Epithelial cell of proximal tubule (primary cell): ENCODE measurements at places on chromosomes 3 and 15. TPM values are rescaled to one million over a fixed set of nuclear protein-coding genes. Genes with fewer than 3 reads are reported as not detected.

The TLR9 gene
- not detected in 2 replicates for total RNA-seq

The IGDCC3 gene
- total RNA-seq, result not detected in 2 replicates

The TFRC gene
- total RNA-seq, result 102 and 130 TPM in 2 replicates

The GPR160 gene
- 11.0 and 23.9 TPM in 2 replicates for total RNA-seq

The TMEM207 gene
- total RNA-seq, result not detected in 2 replicates

The MBD4 gene
- total RNA-seq, result 25.2 and 25.7 TPM in 2 replicates

The SKOR1 gene
- not detected in 2 replicates for total RNA-seq

The CYP1A2 gene
- not detected in 2 replicates for total RNA-seq

The ACKR2 gene
- 2.8 and 6.1 TPM in 2 replicates for total RNA-seq

The HLTF gene
- 24.4 and 34.5 TPM in 2 replicates for total RNA-seq

The DNASE1L3 gene
- total RNA-seq, result not detected in 2 replicates

The UBA5 gene
- 19.9 and 27.3 TPM in 2 replicates for total RNA-seq

The ST8SIA2 gene
- 5.6 and 6.3 TPM in 2 replicates for total RNA-seq

GRCh38 chr15:77564938-77565337, 67.8 kb downstream of the LINGO1 start:
- no peak for DNase-seq

- DNase-seq, result peak; percentile 97
These were observed 16.8 kb upstream of the SMAD3 start for GRCh38 chr15:67048281-67049279.

DNA sequence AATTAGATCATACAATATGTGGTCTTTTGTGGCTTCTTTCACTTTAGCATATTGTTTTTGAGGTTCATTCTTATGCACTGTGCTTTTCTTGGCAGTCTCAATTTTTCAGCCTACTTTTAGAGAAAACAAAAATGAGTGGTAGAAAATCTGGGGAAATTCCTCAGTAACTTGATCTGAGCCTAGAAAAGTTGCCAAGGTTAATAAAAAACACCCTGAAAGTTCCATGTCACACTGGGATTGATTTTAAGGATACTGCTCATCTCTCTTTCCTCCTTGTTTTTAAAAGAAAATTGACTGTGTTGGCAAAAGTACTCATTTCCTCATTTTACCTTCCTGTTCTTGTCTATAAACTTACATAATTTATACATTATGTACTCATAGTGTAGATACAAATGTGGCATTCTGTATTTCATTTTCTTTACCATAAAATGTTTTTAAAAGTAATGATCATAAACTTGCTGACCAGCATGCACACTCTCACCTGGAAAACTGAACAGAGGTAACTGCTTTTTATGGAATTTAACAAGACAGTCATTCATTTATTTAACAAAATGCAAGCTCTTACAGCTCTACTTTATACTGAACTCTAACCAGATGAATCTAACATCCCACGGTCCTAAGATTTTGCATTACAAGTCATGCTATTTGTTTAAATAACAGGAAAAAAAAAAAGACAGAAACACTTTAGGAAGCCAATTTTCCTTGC, 28.6 kb upstream of the SH3BP5 start:
- no peak for DNase-seq

DNA sequence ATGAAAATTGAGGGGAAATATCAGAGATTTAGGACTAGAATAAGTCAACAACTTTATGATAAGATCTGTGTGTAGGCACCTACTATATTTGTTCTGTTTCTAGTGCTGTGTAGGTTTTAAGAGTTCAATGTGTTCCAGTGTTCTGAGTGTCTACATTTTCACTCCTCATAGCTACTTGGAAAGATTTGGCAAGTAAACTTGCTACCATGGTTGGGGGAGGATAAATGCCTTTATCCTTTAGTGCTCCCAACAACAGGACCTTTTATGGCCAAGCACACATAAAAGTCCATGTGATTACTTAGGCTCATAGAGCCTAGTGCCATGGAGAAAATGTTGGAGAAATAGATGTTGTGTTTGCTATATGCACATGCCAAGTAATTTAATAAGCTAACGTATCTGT, 64.0 kb downstream of the LYSMD4 start:
- DNase-seq, result no peak

DNA sequence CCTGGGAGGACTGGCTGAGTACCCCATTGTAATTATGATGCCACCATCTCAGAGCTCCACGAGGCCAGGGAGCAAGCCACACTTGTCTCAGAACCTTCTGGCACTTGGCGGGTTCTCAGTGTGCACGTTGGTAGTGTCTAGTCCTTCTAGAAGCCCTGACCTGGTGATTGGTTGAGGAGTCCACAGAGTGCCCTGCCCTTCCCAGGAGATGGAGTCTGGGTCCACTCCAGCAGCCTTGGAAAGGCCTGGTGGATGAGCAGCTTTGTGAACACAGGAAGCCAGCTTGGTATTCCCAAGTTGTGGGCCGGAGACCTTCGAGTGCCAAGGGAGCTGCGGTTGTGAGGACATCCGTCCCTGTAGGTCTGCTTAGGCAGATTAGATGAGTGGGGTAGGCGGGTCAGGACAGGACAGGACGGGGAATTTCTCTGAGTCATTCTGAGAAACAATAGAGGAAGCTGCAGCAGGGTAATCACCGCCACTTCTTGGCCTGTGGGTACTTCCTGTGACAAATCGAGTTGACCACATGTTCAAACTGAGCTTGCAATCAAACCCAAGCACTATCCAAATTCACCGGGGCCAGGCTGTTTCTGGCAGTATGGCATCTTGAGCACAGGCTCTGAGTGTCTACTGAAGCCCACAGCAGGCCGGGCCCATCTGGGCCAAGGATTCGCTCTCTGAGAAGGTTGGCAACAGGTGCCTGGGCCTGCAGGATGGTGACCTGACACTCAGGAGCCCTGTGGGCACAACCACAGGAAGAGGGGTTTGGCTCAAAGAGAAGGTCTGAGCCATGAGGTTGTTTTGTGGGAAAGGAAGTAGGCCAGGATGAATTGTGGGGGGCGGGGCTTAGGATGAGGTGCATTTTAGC, 71.5 kb upstream of the PLXNA1 start:
- DNase-seq, result peak; percentile 79

DNA sequence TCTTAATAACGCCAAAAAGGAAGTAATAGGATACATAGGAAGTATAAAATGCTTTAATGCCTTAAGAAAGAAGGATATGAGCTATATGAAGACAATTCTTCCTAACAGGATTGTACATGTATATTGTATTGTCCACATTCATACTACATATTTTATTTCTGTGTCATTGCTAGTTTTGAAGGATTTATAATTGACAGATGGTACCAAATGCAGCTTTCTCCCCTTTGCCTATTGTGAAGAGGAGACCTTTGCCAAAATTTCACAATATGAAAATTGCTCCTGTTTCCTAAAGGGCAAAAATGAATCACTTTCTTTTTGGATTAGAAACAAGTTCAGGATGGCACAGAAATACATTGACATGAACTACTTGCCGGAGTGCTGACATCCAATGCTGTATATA, 34.8 kb upstream of the EOMES start:
- no peak for DNase-seq

DNA sequence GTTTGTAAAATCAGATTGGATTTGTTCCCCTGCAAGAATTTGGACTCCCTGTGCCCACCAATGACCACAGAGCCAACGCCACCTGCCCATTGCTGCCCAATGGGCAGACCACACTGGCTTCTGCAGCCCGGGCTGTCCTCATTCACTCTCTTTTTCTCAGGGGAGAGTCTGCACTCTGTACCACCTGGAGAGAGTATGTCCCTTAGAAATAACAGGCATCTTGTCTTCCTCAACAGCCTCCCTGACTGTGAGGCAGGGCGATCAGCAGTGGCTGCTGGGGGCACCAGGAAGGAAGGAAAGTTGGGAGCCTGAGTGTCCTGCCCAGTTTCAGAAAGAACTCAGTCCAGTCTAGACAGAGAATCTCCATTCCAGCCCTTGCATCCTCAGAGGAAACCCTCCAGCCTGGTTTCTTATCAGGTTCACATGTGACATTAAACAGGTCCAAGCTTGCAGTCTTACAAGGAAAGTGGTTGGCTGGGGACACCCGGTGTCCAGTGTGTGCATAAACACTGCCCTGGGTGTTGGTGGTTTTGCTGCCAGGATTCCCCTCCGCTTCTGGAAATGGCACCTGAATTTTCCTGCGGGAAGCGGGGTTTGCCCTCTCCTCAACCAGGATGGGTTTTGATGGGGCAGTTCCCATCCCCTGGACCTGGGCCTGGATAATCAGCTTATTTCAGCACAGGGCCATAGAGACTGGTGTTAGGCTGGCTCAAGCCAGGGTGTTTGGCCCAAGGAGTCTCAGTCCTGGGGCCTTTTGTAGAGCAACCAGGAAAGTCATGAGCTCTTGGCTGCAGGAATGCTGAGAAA, 37.2 kb downstream of the SSUH2 start:
- DNase-seq, result no peak

GRCh38 chr3:44058868-44059203, 182.8 kb upstream of the TOPAZ1 start:
- DNase-seq, result no peak

- no peak for DNase-seq
These were observed 79.0 kb upstream of the DCLK3 start for GRCh38 chr3:36843065-36844051.

DNA sequence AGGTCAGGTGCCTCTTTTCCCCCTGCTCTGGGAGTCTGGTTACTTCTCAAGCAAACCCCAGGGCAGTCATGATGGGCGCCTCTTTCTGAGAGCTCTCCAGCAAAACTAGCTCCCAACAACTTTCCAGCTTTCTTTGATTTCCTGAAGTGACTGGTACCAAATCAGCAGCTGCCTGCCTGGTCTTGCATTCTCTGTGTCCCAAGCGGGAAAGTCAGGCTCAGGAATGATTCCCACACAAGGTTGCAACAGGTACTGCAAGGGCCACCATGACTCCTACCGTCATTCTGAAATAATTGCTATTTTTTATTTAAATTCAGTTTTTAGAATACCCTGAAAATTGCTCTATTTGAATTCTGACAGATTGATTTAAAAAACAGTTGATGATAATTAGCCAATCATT, 658.7 kb downstream of the SQOR start:
- no peak for DNase-seq

DNA sequence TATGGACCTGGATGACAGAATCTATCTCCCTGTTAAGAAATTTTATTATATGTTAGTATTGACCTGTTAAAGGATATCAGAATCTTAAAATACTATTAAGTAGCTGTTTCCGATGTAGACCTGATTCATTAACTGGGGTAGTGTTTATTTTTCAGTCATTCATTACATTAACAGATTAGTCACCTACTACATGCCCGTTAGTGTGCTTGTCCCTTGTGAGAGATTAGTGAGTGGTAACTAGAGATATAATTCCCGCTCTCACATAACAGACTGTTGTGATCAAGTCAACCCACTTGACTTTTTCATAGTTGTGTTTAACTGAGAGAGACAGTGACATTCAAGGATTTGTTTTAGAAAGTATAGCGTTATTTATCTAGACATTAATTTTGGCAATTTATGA, 166.8 kb downstream of the TCF12 start:
- DNase-seq, result no peak

GRCh38 chr15:65076486-65077290, at the start of gene KBTBD13:
Gene KBTBD13 (plus strand): TSS chr15:65076746. CDS start chr15:65076816, 70 bp downstream.
- DNase-seq, result no peak

DNA sequence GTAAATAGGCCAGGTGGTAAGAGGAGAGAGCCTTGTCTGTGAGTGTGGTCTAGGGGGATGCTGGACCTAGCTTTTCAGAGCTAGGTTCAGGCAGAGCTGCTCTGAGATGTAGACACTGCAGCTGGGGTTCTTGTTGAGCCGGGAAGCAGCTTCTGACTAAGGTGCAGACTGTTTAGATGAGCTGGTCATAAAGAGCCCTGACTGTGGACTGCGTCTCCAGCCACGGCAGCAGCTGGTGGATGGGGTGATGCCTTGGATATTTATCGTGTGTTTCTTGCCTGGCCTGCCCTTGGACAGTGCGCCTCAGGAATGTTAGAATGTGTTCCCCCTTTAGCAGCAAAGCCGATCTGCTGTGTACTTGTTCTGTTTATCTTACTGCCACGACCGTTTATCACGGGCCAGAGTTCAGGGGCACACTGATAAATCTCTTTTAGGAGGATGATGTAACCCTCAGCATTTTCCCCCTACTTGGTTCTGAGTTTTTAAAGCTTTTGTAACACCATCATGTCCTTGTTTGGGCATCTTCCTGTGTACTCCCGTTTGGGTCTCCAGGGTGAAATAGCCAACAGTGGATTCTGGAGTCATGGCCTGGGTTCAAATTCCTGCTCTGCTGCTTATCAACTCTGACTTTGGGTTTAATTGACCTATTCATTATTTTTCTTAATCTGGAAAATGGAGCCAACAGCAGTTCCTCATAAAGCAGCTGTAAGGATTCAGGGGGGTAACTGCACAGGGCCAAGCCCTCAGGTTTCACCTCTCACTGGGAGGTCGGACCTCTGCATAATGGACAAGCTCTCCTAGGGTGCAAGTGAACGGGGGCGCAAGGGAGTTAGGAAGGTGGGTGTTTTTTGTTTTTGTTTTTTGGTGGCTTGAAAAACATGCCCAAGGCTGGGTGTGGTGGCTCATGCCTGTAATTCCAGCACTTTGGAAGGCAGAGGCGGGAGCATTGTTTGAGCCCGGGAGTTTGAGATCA, 51.4 kb downstream of the FLNB start:
- DNase-seq, result no peak

DNA sequence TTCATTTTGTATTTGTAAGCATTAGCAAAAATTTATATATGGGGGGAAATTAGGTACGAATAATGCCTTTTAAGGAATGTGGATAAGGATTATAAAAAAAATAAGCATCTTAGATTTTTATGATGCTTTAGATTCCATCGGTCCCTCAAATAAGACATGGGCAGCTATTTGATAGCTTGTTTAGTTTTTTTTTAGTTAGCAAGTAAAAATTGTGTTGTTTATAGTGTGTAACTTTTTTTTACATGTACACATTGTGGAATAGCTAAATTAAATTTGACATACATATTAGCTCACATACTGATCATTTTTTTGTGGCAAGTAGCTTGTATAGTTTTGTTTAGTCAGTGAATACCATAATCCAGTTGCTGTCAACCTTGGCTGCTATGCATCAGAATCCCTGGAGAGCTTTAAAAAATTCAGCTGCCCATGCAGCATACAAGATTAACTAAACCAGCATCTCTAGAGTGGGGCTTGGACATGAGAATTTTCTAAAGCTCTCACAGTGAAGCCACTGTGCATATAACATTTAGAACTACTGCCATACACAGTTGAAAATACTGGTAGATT, 53.9 kb downstream of the TMOD3 start:
- DNase-seq, result no peak

- DNase-seq, result no peak
These were observed 134.8 kb upstream of the MB21D2 start for GRCh38 chr3:193052354-193053045.

- DNase-seq, result no peak
These were observed at the start of gene RASA2 for GRCh38 chr3:141486746-141487520. Gene RASA2 (plus strand): TSS chr3:141487027. CDS start chr3:141487084, 57 bp downstream.

GRCh38 chr15:95910643-95911212, 419.8 kb upstream of the NR2F2 start:
- no peak for DNase-seq
